ENCODE measurements at places on chromosomes 13 and 19.

DNA sequence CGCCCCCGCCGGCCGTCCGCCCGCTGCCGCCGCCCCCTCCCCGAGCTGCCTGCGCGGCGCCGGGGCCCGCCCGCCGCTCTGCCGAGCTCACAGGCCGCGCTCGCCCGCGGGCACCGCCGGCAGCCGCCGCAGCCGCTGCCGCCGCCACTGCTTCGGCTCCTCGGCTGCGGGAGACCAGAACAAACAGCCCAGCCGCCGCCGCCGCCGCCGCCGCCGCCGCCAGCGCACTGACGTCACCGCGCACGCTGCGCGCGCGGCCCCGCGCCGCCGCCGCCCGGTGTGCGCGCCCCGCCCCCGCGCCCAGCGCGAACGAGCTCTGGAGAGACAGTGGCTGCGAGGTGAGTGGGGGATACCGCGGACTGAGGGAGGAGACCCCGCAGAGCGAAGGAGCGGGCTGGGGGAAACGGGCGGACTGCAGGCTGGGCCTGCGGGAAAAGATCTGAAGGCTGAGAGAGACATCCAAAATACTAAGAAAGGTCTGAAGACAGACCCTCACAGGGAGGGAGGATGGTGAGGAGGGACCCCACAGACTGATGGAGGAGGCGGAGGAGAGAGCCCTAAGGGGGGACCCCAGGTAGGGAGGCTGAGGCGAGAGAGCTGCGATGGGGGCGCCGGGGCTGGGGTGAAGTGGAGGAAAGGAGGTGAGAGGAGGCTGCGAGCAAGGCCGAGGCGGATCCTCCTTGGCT, at the start of gene BRD4:
Gene BRD4, minus strand, starts transcription at position 229 of the 686 bp plus-strand sequence. CDS start 59,440 bp downstream, outside the sequence.
- no peak for DNase-seq

DNA sequence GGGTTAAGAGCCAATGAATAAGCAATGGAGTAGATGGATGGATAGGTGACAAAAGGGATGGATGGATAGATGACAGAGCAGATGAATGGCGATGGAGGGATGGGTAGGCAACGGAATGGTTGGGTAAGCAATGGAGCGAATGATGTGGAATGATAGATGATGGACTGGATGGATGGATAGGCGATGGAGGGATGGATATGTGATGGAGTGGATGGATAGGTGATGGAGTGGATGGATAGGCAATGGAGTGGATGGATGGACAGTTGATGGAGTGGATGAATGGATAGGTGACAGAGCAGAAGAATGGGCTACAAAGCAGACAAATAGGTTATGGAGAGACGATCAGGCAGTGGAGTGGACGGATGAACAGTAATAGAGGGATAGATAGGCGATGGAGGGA, 269.6 kb downstream of the TEX29 start:
- DNase-seq, result no peak

DNA sequence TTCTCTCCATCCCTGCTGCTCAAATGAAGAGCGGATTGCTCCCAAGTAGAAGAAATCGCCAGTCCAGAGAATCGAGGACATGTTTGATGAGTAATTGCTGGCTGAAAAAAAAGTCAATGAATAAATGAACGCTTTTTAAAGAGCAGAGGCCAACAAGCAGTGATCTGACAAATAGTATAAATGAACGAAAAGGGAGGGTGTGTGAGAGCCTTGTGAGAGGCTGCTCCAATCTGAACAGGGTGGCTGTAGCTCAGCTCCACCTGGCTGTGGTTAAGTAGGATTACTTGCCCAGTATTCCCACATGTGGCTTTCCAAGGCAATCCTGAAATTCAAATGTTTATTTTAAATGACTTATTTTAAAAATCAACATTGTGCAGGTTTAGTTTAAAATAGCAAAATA, 117.1 kb downstream of the TSHZ3 start:
- DNase-seq, result no peak

GRCh38 chr19:16296713-16297112, 27.9 kb upstream of the KLF2 start:
- DNase-seq, result no peak

GRCh38 chr19:38340927-38341326, 5.3 kb downstream of the CATSPERG start:
- no peak for DNase-seq

DNA sequence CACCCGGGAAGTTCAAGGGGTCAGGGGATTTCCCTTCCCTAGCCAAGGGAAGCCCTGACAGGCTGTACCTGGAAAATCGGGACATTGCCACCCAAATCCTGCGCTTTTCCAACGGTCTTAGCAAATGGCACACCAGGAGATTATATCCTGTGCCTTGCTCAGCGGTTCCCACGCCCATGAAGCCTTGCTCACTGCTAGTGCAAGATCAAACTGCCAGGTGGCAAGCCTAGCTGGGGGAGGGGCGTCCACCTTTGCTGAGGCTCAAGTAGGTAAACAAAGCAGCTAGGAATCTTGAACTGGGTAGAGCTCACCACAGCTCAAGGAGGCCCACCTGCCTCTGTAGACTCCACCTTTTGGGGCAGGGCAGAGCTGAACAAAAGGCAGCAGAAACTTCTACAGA, 1794.5 kb downstream of the PCDH9 start:
- no peak for DNase-seq

- DNase-seq, result no peak
Observed at GRCh38 chr13:48054601-48055000, 17.1 kb downstream of the NUDT15 start.

DNA sequence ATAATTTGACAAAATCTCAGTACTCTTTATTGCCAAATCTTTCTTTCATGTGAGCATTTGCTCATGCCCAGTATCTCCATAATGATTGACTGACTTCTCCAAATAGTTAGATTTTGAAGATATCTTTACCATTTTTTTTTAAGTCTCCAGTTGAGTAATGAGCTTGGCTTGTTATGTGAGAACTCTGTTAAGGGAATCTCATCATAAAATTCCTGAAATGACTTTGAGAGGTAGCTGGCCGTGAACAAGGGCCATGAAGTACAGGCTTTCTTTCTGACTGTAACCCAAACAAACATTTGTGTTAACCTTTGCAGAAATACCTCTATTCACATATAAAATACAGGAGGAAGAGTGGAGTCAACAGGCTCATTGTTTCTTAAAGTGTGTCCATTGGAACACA, 449.7 kb downstream of the IRS2 start:
- DNase-seq, result no peak

All from smooth muscle cell of the brain vasculature (primary cell).